ENCODE measurements at places on chromosomes 5 and 9. TPM values are rescaled to one million over a fixed set of nuclear protein-coding genes. Genes with fewer than 3 reads are reported as not detected.

DNA sequence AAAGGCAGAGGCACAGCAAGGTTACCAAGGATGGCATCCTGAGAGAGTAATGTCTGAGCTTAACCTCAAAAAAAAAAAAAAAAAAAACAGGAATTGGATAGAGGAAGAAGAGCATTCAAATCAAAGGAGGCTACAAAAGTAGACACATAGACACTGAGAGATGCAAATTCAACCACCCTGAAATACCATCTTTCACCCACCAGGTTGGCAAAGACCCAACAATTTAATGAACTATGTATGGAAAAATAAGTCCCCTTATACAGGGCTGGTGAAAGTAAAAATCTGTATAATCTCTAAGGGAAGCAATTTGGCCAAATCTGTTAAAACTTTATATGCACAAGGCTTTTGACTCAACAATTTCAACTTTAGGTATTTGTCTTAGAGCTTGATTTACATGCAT is 4.9 kb downstream of the NADK2 start:
- no peak overlapping the region for H3K4me3 ChIP-seq
- no peak for DNase-seq
- no peak overlapping the region for H3K27ac ChIP-seq

GRCh38 chr5:159240301-159240870 is 22.7 kb upstream of the UBLCP1 start:
- peaks cover 12% of the 10 kb centered on the region for H3K4me1 ChIP-seq
- peak; percentile 92 for DNase-seq
- no peaks in the 10 kb centered on the region for H3K27me3 ChIP-seq
- no peak overlapping the region for H3K4me3 ChIP-seq
- no peaks in the 10 kb centered on the region for H3K36me3 ChIP-seq

DNA sequence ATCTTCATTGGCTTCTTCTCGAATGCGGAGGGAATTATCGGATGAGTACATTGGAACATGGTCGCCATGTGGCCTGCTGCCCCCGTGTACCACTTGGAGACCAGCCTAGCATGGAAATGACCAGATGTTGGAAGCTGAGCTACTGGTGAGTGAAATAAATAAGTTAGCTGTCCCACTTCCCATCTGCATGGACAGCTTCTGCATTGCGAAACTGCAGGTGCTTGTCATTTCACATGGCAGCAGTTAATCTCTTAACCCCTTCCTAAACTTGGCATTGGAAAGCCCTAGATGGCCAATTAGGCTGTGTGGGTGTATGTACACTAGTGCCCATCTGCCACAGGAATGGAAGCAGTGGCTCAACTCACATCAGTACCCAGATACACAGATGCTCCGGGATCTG is 246.6 kb upstream of the IL12B start:
- no peak for DNase-seq
- H3K4me1 ChIP-seq, result peaks cover 36% of the 10 kb centered on the region
- H3K27me3 ChIP-seq, result no peaks in the 10 kb centered on the region
- no peak overlapping the region for H3K4me3 ChIP-seq
- H3K27ac ChIP-seq, result no peak overlapping the region
- H3K36me3 ChIP-seq, result no peaks in the 10 kb centered on the region

The BARHL1 gene
- total RNA-seq, result not detected

- H3K4me3 ChIP-seq, result no peak overlapping the region
- no peaks in the 10 kb centered on the region for H3K27me3 ChIP-seq
- H3K27ac ChIP-seq, result no peak overlapping the region
- peaks cover 14% of the 10 kb centered on the region for H3K4me1 ChIP-seq
- no peaks in the 10 kb centered on the region for H3K36me3 ChIP-seq
These were observed 25.9 kb downstream of the KCTD16 start for GRCh38 chr5:144196612-144197011.

The LPAR1 gene
- total RNA-seq, result 8.9 TPM

The TMEM252 gene
- not detected for total RNA-seq

GRCh38 chr5:20224046-20224445 is 236.0 kb upstream of the CDH18 start:
- H3K27me3 ChIP-seq, result no peaks in the 10 kb centered on the region
- no peak for DNase-seq
- H3K4me1 ChIP-seq, result 0 out of 2 replicates have a peak, but pooled peaks cover 5% of the 10 kb centered on the region
- H3K4me3 ChIP-seq, result no peak overlapping the region

GRCh38 chr5:21826884-21827283 is 1026.3 kb downstream of the CDH12 start:
- no peaks in the 10 kb centered on the region for H3K27me3 ChIP-seq
- no peak for DNase-seq
- no peaks in the 10 kb centered on the region for H3K4me1 ChIP-seq
- no peak overlapping the region for H3K27ac ChIP-seq
- H3K36me3 ChIP-seq, result no peaks in the 10 kb centered on the region
